ENCODE measurements at places on chromosomes 5 and 9. TPM values are rescaled to one million over a fixed set of nuclear protein-coding genes. Genes with fewer than 3 reads are reported as not detected.

DNA sequence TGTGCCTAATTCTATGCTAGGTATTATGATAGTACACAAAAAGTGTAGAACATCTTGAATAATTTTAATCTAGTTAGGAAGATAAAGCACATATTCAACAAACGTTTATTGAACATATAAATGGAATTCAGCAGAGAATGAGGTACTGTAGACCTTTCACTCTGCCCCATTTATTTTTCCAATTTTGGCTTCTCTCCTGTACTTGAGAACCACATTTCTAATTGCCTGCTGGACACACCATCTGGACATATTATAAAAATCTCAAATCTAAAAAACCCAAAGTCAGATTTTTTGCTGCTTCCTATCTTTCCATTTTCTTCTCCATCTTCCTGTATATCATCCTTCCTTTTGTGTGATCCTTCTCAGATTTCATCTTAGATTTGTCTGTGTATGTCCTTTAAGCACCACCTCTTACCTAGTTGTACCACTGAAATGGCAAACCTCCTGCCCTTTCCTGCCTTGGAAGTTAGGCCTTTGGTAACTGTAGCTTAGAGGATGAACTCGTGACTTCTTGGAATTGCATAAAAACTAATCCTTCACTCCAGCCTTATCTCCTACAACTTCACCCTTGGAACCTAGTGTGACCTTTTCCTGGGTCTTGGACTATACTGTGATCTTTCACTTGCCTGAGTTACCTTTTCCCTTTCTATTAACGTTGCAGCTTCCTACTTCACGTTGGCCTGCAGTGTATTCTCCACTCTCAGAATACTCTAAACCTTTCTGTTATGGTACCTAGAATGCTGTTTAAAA is 8.8 kb downstream of the SLC26A2 start:
- no peaks in the 10 kb centered on the region for H3K4me1 ChIP-seq
- no peak overlapping the region for H3K4me3 ChIP-seq
- DNase-seq: no peak
- H3K27ac ChIP-seq: no peak overlapping the region

- DNase-seq: no peak
- H3K27ac ChIP-seq: no peak overlapping the region
- no peaks in the 10 kb centered on the region for H3K36me3 ChIP-seq
These were observed 45.5 kb downstream of the CTSL start for GRCh38 chr9:87771316-87772006.

GRCh38 chr5:159630545-159630944 is 285.7 kb upstream of the ADRA1B start:
- no peak overlapping the region for H3K4me3 ChIP-seq
- no peaks in the 10 kb centered on the region for H3K36me3 ChIP-seq
- DNase-seq: no peak
- H3K4me1 ChIP-seq: no peaks in the 10 kb centered on the region
- no peaks in the 10 kb centered on the region for H3K27me3 ChIP-seq
- H3K27ac ChIP-seq: no peak overlapping the region

- no peaks in the 10 kb centered on the region for H3K4me1 ChIP-seq
- no peaks in the 10 kb centered on the region for H3K36me3 ChIP-seq
- peaks cover 14% of the 10 kb centered on the region for H3K27me3 ChIP-seq
These were observed at the start of gene PALM2AKAP2 for GRCh38 chr9:109779711-109780452. Gene PALM2AKAP2, plus strand, starts transcription at chr9:109780198. Its CDS starts 291 bp downstream, at chr9:109780489.

The ZNF462 gene
- total RNA-seq: 24.4 TPM

The SV2C gene
- 0.32 TPM for total RNA-seq

DNA sequence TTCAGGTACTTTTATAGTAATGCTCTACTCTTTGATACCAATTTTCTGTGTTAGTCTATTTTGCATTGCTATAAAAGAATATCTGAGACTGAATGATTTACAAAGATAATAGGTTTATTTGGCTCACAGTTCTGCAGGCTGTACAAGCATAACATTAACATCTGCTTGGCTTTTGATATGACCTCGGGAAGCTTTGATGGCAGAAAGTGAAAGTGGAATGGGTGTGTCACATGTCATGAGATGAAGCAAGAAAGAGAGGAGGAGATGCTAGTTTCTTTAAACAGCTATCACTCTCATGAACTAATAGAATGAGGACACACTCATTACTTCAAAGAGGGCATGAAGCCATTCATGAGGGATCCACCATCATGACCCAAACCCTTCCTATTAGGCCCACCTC is 270.9 kb upstream of the IL12B start:
- H3K4me1 ChIP-seq: no peaks in the 10 kb centered on the region
- H3K36me3 ChIP-seq: no peaks in the 10 kb centered on the region
- no peak overlapping the region for H3K4me3 ChIP-seq
- no peak for DNase-seq
- H3K27ac ChIP-seq: no peak overlapping the region

The EIF4E1B gene
- not detected for total RNA-seq

The PCDHGC3 gene
- total RNA-seq: 82.4 TPM

- no peaks in the 10 kb centered on the region for H3K36me3 ChIP-seq
- no peak overlapping the region for H3K27ac ChIP-seq
- peaks cover 4% of the 10 kb centered on the region for H3K4me1 ChIP-seq
- no peak overlapping the region for H3K4me3 ChIP-seq
- no peaks in the 10 kb centered on the region for H3K27me3 ChIP-seq
These were observed 345.5 kb upstream of the PAPPA start for GRCh38 chr9:115808108-115808507.

GRCh38 chr5:151196556-151197290 is 27.2 kb downstream of the CCDC69 start:
- peak overlapping the region; percentile 41 for H3K27ac ChIP-seq
- peaks cover 57% of the 10 kb centered on the region for H3K36me3 ChIP-seq
- DNase-seq: no peak
- peaks cover 17% of the 10 kb centered on the region for H3K4me1 ChIP-seq
- no peak overlapping the region for H3K4me3 ChIP-seq

DNA sequence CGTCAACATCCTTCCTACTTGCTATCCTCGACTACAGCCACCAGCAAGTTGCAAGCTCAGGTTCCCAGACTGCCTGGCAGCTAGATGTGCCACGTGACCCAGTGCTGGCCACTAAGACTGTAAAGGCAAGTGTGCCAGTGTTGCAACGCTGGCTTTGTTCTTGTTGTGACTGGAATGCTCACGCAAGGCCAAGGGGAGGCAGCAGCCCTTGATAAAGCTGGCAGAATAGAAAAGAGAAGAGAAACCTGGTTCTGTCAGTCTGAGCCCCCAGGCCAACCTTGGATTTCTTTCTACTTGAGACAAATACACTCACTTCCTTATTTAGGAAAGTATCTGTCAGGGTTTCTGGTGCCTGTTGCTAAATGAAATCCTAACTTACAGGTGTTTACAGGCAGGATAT is 113.0 kb downstream of the KLHL3 start:
- peaks cover 5% of the 10 kb centered on the region for H3K36me3 ChIP-seq
- peak; percentile 87 for DNase-seq
- H3K27ac ChIP-seq: no peak overlapping the region
- no peak overlapping the region for H3K4me3 ChIP-seq

The HSPB3 gene
- total RNA-seq: not detected

DNA sequence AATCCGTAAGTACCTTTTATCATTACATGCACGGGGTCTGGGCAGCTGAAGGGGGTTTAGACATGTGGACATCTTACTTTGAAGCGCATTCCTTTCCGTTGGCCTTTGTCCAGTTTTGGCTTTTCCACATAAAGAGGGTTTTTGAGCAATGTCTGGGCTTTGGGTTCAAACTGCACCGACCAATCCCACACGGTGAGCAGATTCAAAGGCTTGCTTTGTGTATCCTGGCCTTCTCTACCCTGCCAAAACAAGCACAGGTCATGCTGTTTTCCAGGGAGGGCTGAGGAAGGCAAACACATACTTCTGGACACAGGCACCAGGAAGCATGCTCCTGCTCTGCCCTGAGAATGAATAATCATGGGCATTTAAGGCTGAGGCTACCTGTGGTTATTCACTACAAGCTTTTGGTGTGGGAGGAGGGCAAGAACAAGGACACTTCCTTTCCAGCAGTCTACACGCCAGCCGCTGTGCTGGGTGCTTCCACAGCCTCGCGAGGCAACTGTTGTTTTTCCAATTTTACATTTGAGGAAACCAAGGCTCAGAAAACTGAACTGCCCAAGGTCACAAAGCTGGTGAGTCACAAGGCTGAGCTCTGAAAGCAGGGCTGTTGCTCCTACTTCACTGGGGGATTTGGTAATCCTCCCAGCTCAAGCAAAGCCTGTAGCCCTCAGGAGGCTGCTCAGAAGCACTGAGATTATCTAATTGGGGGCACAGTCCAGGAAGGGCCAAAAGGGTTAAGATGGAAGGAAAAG is 59.8 kb upstream of the GOLPH3 start:
- H3K4me1 ChIP-seq: peaks cover 42% of the 10 kb centered on the region
- no peaks in the 10 kb centered on the region for H3K27me3 ChIP-seq
- DNase-seq: no peak

DNA sequence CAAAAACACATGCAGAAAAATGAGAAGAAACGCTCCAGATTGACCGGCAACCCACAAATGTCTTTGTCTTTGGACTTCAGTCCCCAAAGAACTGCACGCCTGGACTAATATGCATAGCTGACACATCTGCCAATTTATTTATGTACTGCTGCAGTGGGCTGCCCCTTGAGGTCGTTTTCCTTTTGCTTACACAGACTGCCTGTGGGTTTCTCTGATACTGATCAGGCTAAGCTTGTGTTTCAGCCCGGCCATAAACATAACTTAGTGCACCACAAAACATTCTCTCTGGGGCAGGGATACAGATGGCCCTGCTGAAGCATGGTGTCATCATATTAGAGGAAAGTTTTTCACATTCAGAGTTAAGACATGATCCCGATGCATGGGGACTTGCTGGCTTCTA is 75.4 kb downstream of the NUDT12 start:
- DNase-seq: no peak
- no peaks in the 10 kb centered on the region for H3K36me3 ChIP-seq
- H3K4me1 ChIP-seq: no peaks in the 10 kb centered on the region

GRCh38 chr9:32128546-32128945 is 255.9 kb upstream of the ACO1 start:
- no peaks in the 10 kb centered on the region for H3K36me3 ChIP-seq
- H3K27me3 ChIP-seq: no peaks in the 10 kb centered on the region
- no peak overlapping the region for H3K27ac ChIP-seq
- H3K4me1 ChIP-seq: no peaks in the 10 kb centered on the region

DNA sequence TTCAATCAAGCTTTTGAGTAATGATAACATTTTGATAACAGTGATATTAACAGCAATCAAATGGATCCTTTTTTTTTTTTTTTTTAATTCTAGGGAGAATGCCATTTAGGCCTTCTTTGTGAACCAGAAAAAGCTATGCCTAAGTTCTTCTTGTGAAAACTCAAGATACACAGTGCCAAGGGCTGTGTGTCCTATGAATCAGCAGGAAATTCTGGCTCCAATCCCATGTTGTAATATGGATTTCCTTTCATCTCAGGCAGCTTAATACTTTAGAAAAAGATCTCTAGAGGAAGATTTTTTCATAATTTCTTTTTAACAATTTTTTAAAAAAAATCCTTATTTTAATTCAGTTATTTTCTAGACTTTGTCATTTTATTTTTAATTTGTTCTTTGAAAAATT is 96.1 kb downstream of the NUDT12 start:
- H3K27me3 ChIP-seq: no peaks in the 10 kb centered on the region
- no peaks in the 10 kb centered on the region for H3K36me3 ChIP-seq
- no peaks in the 10 kb centered on the region for H3K4me1 ChIP-seq
- DNase-seq: no peak

- H3K27me3 ChIP-seq: no peaks in the 10 kb centered on the region
- H3K4me1 ChIP-seq: no peaks in the 10 kb centered on the region
- no peak overlapping the region for H3K4me3 ChIP-seq
These were observed 11.4 kb upstream of the RANBP3L start for GRCh38 chr5:36312953-36313672.

DNA sequence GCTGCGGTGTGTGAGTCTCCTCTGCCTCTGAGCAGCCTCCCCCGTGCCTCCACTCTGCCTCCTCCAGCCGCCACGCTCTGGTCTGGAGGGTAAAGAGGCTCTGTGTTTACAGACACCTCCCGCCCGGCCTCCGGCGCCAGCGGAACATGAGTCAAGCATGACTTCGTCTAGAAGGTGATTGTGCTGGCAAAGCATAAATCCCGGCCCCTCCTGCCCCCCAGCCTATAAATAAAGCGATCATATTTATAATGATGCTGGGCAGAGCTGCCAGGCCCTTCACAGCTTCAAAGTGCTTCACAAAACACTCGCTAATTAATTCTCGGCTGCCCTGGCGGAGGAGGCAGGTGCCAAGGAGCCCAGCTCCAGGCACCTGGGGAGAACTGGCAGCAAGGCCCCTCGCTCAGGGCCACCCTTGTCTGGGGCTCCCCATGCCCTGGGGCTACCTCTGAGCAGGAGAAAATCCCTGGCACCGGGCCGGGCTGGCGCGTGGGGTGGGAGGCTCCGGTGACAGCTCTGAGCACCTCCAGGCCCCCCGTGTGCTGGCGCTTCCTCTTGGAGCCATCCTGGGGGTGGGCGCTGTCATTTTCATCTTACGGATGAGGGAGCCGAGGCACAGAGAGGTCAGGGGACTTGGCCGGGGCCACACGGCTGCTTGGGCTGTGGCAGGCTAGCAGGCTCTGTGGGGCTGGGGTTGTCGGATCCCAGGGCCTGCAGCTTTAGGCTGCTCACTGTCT is 87.8 kb downstream of the RXRA start:
- H3K4me3 ChIP-seq: no peak overlapping the region
- H3K27ac ChIP-seq: peak overlapping the region; percentile 31
- peak; percentile 79 for DNase-seq
- H3K36me3 ChIP-seq: peaks cover 56% of the 10 kb centered on the region
- peaks cover 59% of the 10 kb centered on the region for H3K4me1 ChIP-seq

All from lower lobe of right lung (tissue), 2 donors.